ENCODE measurements at places on chromosomes 7 and 10. TPM values are rescaled to one million over a fixed set of nuclear protein-coding genes. Genes with fewer than 3 reads are reported as not detected.

The PLAC9 gene
- not detected for polyA plus RNA-seq

The BMPER gene
- not detected for polyA plus RNA-seq

The OR2A7 gene
- 0.52 TPM for polyA plus RNA-seq

The C7orf57 gene
- polyA plus RNA-seq = 0.13 TPM

The GPR37 gene
- polyA plus RNA-seq = not detected

The SEMA3C gene
- not detected for polyA plus RNA-seq

The SNX8 gene
- 11.3 TPM for polyA plus RNA-seq

The MYH16 gene
- polyA plus RNA-seq = not detected

Measured in naive thymus-derived CD4-positive, alpha-beta T cell (primary cell).